Ureter (tissue), 1 donor: ENCODE measurements at places on chromosomes 16 and 17. TPM values are rescaled to one million over a fixed set of nuclear protein-coding genes. Genes with fewer than 3 reads are reported as not detected.

Gene PPP1R9B
- 38.4 TPM for total RNA-seq

Gene PPM1D
- total RNA-seq: 10.0 TPM

Gene CCDC102A
- 4.6 TPM for total RNA-seq

Gene DNAI2
- total RNA-seq: not detected

Gene HSPB9
- not detected for total RNA-seq

Gene CACNA1H
- 24.4 TPM for total RNA-seq

Gene CIBAR2
- total RNA-seq: not detected

DNA sequence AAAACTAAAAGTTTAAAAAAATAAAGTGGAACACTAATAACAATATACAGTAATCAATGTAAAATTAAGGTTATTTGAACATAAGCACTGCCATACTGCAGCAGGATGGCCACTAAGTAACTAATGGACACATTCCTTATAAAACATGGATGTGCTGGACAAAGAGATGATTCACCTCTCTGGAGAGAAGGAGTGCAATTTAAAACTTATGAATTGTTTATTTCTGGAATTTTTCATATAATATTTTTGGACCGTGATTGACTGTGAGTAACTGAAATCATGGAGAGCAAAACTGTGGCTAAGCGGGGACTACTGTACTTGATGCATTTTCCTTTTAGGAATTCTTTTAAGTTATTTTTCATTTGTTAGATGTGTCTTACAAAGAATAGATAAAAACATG, 21.8 kb downstream of the CBFB start:
- DNase-seq: no peak

GRCh38 chr17:1641065-1641403, 4.5 kb downstream of the SCARF1 start:
- no peak for DNase-seq

DNA sequence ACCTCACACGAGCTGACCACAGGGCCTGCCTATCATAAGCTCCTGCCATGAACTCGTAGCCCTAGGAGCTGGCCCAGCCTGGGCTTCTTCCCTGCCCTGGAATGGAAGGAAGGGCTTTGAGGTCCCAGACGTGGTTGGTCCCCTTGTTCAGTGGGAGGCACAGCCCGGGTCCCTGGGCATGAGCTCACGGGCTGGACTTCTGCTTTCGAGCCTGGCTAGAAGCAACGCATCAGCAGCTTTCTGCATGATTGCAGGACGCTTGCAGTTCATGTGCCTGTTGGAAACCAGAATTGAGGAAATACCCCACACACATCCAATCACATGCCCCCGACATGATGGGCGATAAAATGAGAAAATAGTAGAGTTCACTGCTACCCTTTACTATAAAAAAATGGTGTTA, 293.3 kb downstream of the MAF start:
- DNase-seq: no peak

DNA sequence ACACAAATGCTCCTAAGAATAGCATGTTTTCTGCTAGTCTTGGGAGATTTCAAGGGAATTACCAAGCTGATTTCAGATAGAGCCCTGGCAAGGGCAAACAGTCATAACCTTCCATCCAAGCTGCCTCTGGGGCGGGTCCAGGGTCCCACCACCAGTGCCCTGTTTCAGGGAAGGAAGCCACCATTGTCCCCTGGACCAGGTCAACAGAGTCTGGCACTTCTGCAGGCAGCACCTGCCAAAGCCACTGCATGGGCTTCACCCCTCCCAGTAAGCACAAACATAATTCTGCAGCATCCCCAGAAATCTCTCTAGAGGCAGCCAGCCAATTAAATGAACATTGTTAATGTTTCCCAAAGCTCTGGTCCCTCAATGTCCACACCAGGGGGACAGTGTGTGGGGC, 143.0 kb downstream of the SALL1 start:
- DNase-seq: no peak

DNA sequence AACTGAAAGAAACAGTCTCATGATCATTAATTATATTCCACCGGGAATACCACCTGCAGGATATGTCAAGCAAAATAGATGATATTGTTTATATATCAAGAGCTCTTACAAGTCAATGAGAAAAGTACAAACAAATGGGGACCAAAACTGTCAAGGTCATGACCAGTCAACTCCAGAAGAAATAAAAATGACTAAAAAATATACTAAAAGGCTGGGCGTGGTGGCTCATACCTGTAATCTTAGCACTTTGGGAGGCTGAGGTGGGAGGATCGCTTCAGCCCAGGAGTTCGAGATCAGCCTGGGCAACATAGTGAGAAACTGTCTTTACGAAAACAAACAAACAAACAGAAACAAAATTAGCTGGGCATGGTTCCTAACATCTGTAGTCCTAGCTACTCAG, 49.8 kb upstream of the SCNN1B start:
- DNase-seq: no peak
